Activated CD8-positive, alpha-beta memory T cell treated with anti-CD3 and anti-CD28 coated beads, Interleukin-2, amount 50 U/mL, for 4 hours (primary cell): ENCODE measurements at places on chromosomes 7 and 10.

GRCh38 chr10:15141136-15142054, 27.1 kb downstream of the NMT2 start:
- DNase-seq: no peak

GRCh38 chr10:129932751-129933433, 31.2 kb downstream of the EBF3 start:
- no peak for DNase-seq

- DNase-seq: no peak
Measured at GRCh38 chr10:49609006-49609282, 1.2 kb upstream of the SLC18A3 start.

DNA sequence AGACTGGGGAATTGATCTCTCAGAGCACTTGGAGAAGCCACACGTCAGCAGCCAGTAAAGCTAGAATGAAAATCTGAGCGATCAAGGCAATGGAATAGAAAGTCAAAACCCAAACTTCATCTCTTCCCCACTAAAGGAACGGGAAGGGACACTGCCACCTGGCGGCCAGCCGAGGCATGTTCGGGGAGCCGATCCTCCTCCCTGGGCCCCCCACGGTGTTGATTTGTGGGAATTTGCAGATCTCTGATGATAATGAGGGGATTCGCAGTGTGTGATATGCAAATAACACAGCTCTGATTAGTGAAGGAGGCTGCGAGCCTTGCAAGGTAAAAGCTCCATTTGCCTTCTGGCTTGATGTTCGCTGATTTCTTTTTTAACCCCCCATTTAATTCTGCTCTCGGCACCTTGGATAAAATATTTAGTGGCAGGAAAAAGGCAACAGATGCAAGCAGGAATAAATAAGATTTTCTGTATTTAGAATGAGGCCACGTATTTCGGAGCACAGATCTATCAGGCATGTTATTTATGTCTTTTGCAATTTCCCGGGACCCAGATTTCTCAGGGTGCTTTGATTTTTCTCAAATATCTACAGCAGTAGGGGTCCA, 258.6 kb downstream of the PAXIP1 start:
- no peak for DNase-seq

GRCh38 chr10:79346388-79347225, 662 bp upstream of the PPIF start:
- no peak for DNase-seq

DNA sequence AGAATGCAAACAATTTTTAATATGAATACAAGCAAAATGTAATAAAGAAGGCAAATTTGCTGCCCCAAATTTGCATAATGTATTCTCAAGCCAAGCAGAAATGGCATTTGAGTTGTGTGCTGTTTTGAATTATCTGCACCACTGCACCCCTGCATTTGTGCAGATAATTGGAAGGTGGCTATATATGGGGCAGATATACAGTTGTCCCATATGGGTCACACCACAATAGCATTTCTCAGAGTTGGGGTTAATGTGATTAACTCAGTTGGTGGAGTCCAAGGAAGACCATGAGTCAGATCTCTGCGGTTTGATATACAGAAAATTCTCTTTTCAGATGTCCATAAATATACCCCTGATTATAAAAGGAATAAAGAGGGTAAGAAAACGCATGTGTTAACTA, 68.9 kb upstream of the EXOC4 start:
- no peak for DNase-seq

GRCh38 chr10:122138831-122139625, 132.1 kb upstream of the BTBD16 start:
- no peak for DNase-seq

GRCh38 chr10:33422471-33423153, 88.1 kb upstream of the NRP1 start:
- no peak for DNase-seq

GRCh38 chr7:49630513-49630912, 142.9 kb upstream of the VWC2 start:
- no peak for DNase-seq

DNA sequence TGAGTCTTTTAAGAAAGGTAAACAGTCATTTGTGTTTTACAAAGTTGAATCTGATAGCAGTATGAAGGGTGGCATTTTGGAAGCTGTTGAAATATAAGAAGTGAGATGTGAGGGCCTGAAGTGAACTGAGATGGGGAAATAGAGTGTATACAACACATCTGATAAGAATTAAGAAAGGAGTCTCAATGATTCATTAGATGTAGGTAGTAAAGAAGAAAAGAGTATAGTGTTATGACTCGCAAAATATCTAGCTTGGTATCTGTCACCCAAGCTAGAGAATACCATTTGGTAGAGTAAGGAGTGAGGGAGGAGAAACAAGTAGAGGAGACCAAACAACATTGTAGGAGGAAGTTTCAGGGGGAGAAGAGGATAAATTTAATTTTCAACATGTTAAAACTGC, 5.3 kb downstream of the PTPN12 start:
- DNase-seq: no peak

GRCh38 chr7:117728890-117729624, 144.2 kb downstream of the CTTNBP2 start:
- no peak for DNase-seq

DNA sequence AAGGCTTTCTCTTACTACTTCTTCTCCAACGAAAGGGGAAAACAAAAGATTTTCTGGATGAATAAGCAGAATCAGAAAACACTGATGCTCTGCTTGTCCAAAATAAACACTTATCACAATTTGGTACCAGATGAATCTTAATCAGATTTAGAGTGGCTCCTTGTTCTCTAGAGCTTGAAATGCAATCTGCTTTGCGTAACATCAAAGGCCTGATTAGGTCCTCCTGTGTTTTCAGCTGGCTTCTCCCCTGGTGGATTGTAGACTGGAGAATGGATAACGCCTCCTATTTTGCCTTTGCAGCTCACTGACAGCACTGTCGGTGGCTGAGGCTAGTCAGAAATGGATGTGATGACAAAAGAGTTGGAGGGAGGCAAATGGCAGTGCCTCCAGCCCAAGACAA, 91.2 kb downstream of the FAM13C start:
- DNase-seq: no peak

- peak; percentile 80 for DNase-seq
Measured at GRCh38 chr10:124741281-124741921, 2.8 kb downstream of the FAM53B start.

- DNase-seq: no peak
Measured at GRCh38 chr10:14409856-14410458, 79.2 kb upstream of the FRMD4A start.

DNA sequence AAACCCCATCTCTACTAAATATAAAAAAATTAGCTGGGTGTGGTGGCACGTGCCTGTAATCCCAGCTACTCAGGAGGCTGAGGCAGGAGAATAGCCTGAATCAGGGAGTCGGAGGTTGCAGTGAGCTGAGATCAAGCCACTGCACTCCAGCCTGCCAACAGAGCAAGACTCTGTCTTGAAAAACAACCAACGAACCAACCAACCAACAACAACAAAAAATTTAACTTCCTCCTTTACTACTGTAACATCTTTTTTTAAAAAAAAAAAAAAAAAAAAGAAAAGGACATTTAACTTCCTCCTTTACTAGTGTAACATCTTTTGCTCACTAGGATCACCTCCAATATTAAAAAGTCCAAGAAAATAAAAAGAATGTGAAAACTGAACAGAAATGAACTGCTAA, 92.3 kb upstream of the TMEM168 start:
- no peak for DNase-seq

- no peak for DNase-seq
Measured at GRCh38 chr10:100522945-100523344, 3.3 kb upstream of the SEC31B start.

- DNase-seq: no peak
Measured at GRCh38 chr10:80064120-80064886, 14.2 kb upstream of the TMEM254 start.

- DNase-seq: no peak
Measured at GRCh38 chr10:16867990-16868389, 50.8 kb upstream of the RSU1 start.

GRCh38 chr10:95475827-95476468, 85.2 kb downstream of the SORBS1 start:
- DNase-seq: no peak

- DNase-seq: no peak
Measured at GRCh38 chr7:117066668-117067067, 113.4 kb downstream of the ST7 start.

GRCh38 chr10:131775433-131775832, 125.4 kb upstream of the PPP2R2D start:
- DNase-seq: no peak

- no peak for DNase-seq
Measured at GRCh38 chr10:86960003-86960862, 1.8 kb downstream of the SNCG start.

GRCh38 chr7:104936546-104936945, 77.5 kb upstream of the KMT2E start:
- no peak for DNase-seq
